Hematopoietic multipotent progenitor cell treated with erythropoietin and hydrocortisone succinate and interleukin-3 and kit ligand, for 8 days (in vitro differentiated cells): ENCODE measurements at places on chromosomes 16 and 17.

DNA sequence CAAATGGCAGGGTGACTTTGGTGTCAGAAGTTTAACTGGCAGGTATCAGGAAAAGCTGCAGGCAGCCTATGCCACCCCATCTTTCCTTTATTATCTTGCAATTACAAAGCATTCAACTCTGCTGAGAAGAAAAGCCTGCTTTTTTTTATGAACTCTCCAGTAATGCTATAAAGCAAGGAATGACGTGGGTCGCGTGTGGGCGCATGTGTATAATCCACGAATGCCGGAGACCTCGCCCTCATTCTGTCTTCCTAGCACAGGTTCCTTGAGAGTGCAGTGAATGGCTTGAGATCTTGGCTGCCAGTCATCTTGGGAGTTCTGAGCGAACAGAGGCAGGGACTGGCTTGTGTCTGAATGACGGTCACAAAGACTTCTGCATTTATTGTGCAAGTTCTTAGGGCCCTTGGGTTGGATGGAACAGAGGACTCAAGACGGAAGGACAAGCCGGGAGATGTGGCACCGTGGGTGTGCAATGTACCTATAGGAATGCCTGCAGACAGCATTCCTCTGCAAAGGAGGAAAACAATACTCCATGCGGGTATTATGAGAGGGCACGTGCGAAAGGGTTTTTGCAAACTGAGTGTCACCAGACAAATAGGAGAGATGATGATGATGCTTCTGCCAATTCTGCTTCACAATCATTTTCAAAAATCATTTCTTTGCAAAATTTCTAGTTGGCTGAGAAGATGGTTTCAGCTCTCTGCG is 96.1 kb upstream of the ELAC2 start:
- DNase-seq: no peak

DNA sequence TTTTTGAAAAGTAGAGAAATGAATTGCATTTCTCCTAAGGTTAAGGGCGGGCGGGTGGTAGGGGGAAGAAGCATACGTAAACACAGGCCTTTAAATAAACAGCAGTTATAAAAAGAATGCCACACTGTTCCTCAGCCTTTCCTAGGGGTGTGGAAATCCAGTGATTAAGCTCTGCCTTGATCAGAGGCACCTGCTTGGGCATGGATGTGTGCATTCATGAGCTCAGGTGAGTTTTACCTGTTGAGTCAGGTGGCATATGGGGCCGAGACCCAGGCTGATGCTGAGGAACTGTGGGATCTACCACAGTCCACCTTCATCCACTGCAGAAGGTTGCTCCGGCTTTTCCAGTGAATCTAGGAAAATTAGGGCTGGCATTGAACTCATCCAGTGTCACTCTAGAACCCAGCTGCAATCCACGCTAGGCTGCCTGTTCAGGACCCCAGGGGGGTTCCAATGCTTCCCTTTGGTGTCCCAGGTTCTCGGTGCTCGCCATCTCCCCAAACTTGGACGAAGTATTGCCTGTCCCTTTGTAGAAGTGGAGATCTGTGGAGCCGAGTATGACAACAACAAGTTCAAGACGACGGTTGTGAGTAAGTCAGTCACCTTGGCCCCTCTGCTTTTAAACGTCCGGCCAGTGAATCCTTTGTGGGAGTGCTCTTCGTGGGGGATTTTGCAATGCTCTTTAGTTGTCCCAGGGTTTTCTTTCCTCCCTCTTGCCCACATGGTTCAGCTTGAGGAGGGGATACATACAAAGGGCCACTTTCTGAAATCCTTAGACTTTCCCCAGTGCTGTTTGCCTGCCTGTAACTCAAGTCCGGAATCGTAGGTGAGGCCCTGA is 72.7 kb downstream of the SDR42E1 start:
- no peak for DNase-seq

DNA sequence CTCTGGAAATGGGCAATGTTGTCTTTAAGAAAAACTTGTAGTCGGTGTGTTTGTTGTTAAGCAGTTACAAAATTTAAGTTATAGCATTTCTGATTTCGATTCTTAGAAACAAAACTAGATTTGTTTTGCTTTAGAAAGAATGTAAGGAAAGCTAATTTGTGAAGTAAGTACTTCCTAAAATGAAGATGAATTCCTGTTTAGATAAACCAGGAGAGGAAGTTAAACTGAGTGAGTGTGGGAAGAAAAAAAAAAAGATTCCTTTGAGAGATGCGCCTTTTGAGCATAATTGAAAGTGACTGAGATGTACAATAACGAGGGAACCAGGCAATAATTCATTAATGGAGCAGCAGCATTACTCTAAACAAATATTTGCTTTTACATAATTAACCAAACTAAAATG is 52.4 kb upstream of the ALOX12 start:
- DNase-seq: no peak

DNA sequence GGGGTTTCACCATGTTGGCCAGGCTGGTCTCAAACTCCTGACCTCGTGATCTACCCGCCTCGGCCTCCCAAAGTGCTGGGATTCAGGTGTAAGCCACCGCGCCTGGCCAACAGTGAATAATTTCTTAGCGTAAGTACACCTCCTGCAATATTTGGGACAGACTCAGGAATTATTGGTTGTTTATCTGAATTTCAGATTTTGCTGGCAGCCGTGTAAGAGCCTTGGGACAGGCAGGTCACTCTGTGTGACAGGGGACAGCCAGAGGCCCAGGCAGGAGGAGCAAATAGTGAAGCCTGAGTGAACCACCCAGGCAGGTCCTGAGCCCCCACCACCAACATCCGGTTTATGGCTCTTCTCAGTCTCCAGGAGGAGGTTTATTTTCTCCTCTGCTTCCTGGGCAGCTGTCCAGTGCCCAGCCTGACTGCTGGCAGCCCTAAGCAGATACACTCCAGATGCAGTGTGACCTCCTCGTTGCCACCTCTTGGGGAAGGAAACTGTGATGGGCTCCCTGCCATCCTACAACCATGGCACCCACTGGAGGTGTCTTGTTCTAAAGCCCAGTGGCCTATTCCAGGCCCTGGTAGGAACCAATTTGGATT is 26.2 kb upstream of the ADORA2B start:
- DNase-seq: no peak

DNA sequence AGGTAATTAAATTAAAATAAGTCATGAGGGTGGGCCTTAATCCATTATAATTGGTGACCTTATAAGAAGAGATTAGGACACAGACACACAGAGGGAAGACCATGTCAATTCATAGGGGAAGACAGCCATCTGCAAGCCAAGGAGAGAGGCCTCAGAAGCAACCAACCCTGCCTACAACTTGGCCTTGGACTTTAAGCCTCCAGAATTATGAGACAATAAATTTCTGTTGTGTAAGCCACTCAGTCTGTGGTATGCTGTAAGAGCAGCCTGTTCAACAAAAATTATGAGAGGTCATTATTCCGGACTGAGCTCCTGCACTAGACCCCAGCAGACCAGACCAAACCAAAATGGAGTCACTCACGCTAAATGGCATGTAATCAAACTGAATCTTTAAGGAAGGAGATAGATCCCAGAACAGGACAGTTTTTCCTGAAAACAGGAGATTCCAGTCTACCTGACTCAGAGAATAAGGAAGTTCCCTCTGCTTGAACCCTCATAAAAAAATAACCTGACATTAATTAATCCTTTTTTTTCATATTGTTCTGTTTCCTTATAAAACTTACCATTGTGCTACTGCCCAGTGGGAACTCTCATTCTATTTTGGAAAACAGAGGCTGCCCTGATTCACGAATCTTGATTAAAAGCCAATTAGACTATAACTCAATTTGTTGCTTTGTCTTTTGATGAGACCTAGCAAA is 74.3 kb downstream of the DNAH3 start:
- DNase-seq: no peak

DNA sequence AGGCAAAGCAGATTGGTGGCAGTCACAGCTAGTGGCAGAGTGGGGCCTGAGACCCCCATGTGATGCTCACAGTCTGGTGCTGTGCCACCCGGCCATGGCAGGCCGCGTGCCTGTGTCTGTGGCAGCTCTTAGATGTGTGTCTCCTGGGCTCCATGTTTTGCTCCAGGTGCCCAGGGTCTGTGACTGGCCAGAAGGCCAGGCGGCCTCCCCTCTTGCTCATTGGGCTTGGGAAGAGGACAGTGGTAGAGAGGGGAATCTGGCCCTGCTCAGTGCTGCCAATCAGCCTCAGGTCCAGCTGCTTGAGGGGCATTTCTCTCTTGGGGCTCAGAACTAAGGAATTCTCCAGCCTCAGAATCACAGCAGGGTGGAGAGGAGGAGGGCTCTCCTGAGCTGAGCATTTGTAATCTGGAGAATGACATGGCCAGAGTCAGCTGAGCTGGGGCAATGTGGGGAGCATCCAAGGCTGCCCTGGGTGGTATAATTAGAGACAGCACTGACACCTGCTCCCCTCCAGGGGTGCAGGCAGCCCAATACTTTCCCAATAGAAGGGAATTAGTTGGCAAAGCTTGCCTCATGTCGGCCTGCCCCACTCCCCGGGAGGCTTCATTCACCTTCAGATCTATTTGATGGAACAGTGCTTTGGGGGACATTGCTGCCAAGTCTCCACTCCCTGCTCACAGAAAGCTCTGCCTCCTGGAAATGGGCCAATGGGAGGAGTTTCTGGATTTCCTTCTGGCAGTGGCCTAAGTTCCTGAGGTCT is 2.7 kb upstream of the LASP1NB start:
- DNase-seq: peak; percentile 53

DNA sequence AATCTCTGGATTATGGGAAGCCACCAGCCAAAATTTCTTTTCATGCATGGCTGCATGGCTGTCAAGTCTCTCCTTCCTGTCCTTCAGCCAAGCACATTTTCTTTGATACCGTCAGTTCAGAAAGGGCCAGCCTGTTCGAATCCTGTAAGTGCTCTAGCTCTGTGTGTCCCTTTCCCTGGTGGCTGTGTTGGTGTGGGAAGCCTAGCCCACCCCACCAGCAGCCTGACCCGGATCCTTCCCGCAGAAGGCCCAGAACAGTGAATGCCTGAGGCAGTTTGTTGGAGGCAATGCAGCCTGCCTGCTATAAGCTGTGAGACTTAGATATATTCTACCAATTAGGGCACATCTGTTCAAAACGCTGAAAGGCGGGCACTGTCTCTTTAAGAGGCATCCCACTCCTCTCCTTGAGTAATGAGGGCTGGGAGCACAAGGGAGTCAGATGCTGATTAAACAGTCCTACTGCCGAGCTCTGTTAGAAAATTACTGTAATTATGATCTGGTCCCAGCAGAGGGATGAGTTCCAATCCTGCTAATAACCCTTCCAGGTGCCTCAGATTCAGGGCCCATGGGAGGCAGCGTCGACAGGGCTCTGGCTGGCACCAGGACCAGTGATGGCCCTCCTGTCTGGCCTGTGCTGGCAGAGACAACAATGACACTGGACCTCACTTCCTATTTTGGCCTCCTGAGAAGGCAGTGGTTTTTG is 18.4 kb downstream of the SNX11 start:
- DNase-seq: no peak

DNA sequence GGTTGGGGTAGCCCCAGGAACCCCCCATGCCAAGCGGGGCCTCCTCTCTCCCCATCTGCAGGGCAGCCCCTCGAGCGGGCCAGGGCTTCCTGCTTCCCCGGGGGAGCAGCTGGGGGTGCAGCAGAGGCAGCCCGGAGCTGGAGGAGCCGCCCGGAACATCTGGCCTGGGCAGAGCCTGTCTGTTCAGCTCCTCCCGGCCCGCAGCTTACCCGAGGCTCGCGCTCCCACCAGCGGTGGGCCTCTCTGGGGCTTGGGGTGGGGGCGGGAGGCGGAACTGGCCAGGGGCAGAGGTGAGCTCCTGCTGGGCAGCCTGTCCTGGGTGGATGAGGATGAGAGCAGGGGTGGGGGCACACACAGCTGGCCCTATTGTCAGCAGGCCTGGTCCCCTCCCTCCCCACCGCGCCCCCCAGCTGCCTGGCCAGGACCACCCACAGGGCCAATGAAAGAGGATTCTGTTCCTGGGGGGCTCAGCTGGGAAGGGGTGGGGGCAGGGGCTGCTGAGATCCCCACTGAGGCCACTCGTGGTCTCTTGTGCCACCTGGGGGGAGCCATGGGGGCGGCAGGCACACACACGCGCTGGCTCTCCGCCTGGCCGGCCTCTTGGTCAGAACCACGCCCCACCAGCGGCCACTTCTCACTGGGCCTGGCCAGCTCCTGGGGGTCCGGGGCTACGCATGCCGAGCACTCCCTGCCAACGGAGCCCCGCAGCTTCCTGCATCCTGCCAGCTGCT is 34.7 kb downstream of the BAHCC1 start:
- peak; percentile 7 for DNase-seq

- no peak for DNase-seq
Measured at GRCh38 chr16:52629296-52629695, 82.4 kb upstream of the TOX3 start.

- peak; percentile 63 for DNase-seq
Measured at GRCh38 chr17:66541461-66542128, 239.2 kb downstream of the PRKCA start.

DNA sequence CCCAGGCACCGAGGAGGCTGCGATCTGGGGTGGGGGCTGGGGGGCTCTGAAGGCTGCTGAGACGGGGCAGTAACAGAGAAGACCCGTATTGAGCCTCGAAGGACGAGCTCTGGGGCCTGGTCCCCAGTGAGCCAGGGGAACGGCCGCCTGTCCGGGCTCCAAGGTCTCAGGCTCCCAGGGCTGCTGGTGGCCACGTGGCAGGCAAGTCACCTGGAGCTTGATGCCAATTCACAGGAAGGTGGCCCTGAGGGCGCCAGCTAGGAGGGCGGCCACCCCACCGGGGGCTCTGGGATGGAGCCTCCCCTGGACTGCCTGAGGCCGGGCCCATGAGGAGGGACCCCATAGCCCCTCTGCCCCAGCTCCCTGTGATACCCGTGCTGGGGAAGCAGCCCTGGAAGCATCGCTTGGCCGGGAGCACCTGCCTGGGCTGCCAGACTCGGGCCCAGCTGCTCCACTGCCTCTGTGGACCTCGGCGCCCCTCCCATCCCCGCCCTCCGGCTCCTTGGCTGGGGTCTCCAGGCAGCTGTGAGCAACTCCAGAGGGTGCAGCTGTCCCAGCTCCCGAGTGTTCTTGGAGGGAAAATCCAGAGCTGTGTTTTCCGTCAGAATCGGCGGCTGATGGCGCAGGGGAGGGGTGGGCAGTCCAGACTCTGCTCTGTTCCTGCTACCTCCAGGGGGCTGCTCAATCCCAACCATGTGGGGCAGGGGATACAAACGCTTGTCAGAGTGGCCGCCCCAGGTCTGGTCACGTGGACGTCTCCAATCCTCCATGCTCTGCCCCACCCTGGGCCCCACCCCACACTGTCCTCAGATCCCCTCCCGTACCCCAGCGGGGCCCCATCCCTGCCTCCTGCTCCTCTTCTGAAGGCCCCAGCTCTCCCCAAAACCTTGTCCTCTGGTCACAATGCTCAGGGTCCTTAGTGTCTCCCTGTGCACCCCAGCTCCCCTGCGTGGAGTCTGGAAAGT is 67.2 kb upstream of the GNG13 start:
- no peak for DNase-seq
